ENCODE measurements at places on chromosomes 4 and X.
A peak's percentile ranks its signal among the peaks of the same experiment; 100 is the strongest.

DNA sequence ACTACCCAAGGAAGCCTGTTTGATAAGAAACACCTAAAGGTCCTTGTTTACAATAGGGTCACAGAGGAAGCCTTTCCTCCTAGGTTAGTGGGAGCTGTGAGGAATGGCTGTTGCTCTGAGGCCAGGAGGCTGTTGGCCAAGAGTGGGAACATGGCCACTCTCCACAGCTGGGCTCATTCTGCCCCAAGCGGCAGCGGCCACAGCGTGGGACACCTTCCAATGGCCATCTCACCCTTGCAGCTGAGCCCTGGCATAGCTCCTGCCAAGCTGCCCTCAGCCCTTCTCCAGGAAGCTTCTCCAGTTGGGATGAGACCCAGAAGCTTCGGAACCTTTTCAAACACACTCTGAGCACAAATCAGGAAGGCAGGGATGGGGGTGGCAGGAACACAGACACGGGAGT is 111.8 kb upstream of the MAP3K15 start:
- no peak for DNase-seq

DNA sequence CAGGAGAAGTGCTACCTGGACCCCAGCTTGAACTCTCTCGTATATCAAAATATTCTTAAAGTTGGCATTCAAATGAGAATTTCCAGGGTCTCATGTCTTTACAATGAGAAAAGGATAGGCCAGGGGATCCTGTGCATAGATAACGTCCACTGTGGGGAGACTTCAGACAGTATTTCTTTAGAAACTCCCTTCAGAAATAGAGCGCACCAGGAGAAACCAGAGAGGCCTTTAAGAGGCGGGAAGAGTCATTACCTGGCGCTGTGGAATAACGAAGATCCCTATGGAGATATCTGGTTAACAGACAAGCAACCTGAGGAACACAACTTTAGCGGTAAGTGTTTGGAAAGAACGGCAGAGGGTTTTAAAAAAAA is 600 bp downstream of the RADX start:
- DNase-seq = no peak

DNA sequence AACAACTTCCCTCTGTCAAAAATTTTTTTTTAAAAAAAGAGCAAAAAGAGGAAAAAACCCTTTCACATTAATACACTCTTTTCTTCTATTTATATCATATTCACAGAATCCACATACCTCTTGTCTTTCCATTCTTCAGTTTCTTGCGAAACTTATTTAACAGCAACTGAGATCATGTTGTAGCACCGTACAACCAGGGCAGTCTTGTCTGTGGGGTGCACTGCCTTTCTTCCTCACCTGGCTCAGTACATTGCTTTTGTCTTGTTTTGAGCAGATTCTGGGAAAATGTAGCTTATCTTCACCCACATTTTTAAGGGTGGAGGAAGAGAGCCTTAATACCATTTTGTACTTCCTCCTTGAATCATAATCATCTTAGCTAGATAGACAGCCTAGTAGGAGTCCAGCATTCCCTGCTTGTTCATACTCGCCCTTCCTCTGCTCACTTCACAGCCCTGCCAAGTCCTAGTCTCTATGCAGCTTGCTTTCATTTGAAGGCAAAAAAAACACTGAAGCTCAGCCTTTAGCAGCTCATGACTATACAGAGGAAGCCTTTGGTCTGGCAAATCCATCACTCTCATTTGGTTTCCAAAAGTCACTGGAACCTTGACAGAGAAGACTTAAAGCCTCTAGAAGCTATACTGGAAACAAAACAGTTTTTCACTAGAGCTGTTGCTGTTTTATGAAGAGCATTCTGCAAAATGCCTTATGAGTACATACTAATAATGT is 140.6 kb upstream of the BANK1 start:
- DNase-seq = no peak

- no peak for DNase-seq
Observed at GRCh38 chr4:173128199-173128890, 40.3 kb upstream of the GALNT7 start.

DNA sequence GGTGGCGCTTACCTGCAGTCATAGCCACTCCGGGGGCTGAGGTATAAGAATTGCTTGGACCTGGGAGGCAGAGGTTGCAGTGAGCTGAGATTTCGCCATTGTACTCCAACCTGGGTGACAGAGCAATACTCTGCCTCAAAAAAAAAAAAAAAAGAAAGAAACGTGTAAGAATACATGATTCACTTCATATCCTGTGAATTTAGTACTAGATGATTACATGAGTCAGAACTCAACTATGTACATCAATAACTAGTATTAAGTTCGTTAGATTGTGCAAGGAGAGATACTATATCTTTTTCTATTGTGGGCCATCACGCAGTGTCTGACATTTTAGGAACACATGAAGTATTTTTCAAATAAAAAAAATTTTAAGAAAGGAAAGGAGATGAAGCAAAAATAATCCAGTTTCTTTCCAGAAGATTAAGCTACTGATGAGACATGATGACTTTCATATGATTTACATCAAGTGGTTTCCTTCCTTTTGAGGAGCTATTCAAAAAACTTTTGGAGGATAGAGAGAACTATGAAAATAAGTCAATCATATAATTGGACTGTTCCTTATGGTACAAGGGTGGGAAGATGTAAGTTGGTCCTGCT is 64.7 kb upstream of the EXOC1L start:
- no peak for DNase-seq

GRCh38 chr4:173486714-173487392 is 43.2 kb downstream of the HAND2 start:
- DNase-seq = no peak

GRCh38 chr4:138736362-138736761 is 279.2 kb upstream of the NOCT start:
- no peak for DNase-seq

DNA sequence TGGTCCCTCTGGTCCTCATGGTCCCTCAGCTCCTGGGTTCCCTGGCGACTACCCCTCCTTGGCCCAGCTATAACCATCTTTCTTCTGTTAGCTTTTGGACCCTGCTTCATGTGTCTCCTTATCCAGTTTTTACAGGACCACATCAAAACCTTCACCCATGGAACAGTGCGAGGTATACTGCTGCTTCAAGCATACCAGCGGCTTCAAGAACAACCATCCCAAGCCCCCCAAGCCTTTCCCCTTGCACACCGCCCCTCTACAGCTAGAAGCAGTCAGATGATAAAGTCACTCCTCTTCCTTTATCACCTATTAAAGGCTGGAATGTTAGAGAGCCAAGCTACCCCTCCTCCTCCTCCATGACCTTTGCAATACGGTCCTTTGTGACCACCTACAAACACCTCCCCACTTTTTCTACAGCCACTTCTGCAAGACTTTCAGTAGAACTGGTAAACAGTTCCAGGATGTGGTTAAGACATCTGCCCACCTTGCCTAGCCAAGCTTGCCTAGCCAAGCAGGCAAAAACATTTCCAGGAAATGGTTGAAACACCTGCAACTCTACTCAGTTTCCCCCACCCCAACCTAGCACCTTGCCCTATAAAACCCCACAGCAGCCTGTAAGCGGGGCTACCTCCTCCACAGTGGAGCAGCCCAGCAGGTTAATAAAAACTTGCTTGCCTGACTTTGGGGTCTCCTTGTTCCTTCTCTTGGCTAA is 125.7 kb downstream of the ZC4H2 start:
- no peak for DNase-seq

GRCh38 chrX:11759172-11759460 is 1.1 kb downstream of the MSL3 start:
- no peak for DNase-seq

DNA sequence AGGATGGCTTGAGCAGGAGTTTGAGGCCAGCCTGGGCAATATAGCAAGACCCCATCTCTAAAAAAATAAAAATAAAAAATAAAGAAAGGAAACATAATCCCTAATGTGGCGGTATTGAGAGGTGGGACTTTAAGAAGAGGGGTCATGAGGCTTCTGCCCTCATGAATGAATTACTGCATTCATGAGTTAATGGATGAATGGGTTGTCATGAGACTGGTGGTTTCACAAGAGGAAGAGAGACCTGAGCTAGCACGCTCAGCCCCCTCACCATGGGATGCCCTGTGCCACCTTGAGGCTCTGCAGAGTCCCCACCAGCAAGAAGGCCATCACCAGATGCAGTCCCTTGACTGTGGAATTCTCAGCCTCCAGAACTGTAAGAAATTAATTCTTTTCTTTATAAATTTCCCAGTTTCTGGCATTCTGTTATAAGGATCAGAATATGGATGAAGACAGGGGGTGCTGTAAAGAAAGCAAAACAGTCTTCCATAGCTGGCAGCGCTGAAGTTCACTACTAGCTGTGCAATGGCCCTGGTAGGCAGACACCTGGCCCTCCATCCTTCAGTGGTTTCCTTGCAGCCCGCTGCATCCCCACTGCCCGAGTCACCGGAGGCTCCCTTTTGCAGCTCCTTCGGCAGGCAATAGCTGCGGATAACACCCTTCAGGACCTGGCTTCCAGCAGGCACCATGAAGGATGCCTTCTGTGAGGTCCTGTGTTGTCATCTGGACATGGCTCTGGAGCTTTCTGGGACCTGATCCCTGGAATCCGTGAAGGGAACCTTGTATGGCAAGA is 44.8 kb upstream of the NSG1 start:
- DNase-seq = no peak

DNA sequence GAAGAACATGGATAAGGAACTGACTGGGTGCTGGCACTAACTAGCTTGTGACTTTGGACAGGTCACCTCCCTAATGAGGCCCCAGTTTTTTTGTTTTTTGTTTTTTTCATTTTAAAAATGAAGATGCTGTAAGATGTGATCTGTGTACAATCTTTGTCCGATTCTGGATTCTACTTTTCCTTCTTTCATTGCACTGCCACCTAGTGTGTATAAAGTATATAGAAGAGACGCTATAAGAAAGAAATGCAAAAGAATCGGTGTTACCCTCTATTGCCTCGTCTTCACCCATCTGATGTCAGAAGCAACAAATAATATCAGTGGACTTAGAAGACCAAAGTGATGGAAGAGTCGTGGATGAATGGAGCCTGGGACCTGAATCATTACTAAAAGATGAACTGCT is 58.6 kb upstream of the P2RY10 start:
- DNase-seq = no peak

- DNase-seq = no peak
Observed at GRCh38 chr4:52370576-52370975, 288.5 kb downstream of the USP46 start.

- no peak for DNase-seq
Observed at GRCh38 chrX:95721011-95721410, 963.6 kb upstream of the DIAPH2 start.

- no peak for DNase-seq
Observed at GRCh38 chrX:69285881-69286564, 120.8 kb upstream of the PJA1 start.

GRCh38 chr4:3369781-3370674 is 71.7 kb upstream of the HGFAC start:
- peak; percentile 33 for DNase-seq

- DNase-seq = no peak
Observed at GRCh38 chr4:84948056-84948455, 18.4 kb downstream of the WDFY3 start.

- DNase-seq = no peak
Observed at GRCh38 chr4:158771776-158772175, 3.0 kb downstream of the FNIP2 start.

DNA sequence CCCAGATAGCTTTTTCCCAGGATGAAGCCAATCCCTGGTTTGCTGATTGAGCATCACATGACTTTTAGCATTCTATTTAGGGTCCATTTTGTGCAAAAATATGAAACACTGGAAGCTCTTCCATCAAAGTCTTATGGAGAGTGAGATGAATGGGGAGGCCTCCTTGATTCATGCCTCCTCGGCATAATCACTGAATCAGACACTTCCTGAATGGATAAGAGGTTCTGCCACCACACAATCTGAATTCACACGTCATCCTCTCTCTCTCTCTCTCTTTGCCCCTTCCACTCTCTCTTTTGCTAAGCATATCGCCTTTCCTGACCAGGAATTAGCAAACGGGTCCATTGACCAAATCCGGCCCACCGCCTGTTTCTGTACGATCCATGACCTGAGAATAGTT is 68.7 kb downstream of the CRMP1 start:
- DNase-seq = no peak

GRCh38 chr4:7344636-7345155 is 90.0 kb downstream of the PSAPL1 start:
- DNase-seq = no peak

DNA sequence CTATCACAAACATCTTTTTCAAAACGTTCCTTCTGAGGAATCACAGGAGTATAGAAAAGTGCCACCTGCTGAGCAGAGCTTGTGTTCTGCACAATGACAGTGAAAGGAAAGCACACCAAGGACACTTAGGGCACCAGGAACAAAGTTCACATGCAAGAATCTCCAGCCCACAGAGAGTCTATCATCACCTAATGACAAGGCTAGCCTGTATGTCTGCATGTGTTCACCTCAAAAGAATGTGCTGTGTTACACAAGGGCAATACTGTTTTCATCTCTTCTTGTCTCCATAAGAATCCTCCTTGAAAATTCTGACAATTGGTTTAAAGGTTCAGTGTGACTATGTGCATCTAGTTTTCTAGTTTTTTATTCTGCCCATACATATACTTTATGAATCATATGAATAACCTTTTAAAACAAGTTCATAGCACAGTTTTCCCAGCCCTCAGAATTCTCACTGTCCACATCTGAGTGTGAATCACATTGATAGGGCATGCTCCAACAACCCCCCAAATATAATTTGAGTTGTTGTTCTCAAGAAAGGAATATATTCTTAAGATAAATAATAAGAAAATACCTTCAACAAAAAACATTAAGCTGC is 118.0 kb downstream of the PWWP3B start:
- DNase-seq = no peak

- DNase-seq = no peak
Observed at GRCh38 chr4:106816496-106816895, 219.6 kb downstream of the DKK2 start.

DNA sequence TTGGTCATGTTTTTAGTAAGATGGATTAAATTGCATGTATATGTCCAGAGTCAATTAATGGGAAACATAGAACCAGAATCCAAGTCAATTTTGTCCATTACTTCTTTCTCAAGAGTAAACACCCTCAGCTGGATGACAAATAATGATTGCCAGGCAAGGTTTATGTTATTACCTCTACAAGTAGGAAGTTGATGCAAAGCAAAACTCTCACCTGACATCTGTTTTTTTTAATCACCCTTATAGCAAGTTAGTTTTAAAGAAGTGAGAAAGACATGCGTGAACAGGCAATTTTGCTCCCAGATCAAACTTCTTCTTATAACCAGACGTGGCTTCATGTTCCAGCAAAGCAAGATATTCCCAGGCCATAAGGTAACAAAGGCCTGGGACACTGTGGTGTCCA is 348.5 kb upstream of the FTHL17 start:
- DNase-seq = no peak

- DNase-seq = no peak
Observed at GRCh38 chrX:105869701-105870100, 47.4 kb downstream of the NRK start.

Data from iPS DF 6.9 (cell line).